CD4-positive, alpha-beta memory T cell (primary cell): ENCODE measurements at places on chromosomes 3 and 15. TPM values are rescaled to one million over a fixed set of nuclear protein-coding genes. Genes with fewer than 3 reads are reported as not detected.

DNA sequence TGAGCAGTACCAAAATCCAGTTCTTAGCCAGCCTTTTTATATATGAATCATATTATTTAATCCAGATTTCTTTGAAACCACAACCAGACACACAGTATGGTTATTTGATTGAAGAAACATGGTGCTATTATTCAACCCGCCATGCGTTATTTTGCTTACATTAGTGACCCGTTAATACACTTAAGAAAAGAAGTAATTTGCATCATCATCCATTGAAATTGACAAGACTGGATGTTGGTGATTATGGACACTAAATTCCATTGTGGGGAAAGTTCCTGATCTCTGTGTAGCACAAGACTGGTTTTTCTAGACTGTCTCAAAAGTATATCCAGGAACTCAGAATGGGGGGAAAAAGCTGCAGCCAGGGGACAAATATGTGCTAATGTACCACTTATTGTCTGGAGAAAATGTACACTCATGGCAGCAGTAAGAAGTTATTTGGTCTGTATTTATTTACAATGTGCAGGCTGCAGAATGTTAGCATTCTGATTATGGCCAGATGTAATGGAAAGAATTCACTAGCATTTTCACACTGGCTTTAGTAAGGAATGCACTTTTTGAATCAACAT lies 80.3 kb downstream of the FILIP1L start:
- H3K27ac ChIP-seq = no peak overlapping the region
- H3K27me3 ChIP-seq = no peaks in the 10 kb centered on the region
- H3K36me3 ChIP-seq = no peaks in the 10 kb centered on the region
- H3K4me3 ChIP-seq = no peak overlapping the region
- H3K4me1 ChIP-seq = no peaks in the 10 kb centered on the region

DNA sequence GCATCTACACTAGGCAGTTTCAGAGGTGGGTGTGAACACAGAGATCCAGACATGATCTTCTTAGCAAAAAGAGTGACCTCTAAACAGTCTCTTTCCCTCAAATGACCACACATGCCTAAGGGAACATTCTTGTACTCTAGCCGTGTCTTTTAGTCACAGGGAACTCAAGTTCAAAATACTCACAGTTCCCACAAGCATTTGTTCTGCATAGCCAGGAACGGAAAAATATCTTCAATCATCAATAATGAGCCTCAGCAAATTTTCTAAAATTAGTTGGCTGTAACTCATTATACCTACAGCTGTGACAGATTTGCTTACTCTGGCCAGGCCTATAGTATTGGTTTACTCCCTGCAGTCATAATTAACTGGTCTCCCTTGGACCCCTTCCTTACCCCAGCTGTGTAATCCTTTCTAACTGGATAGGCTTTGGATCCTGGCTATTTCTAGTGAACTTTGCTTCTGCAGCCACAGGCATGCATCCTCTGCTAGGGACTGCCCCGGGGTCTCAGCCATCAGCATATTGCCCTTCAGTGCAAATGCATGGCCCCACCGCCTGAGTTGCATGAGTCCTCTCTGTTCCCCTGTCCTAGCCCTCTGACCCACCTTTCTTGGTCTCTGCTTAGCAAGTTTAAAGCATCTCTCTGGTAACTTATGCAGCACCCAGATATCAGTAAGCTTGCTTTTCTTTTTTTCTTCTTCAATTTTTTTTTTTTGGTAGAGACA lies 56.0 kb upstream of the HACD2 start:
- no peaks in the 10 kb centered on the region for H3K4me1 ChIP-seq
- H3K4me3 ChIP-seq = no peak overlapping the region
- no peaks in the 10 kb centered on the region for H3K27me3 ChIP-seq
- H3K36me3 ChIP-seq = no peaks in the 10 kb centered on the region

GRCh38 chr15:99495430-99496301 lies 70.1 kb upstream of the MEF2A start:
- H3K27me3 ChIP-seq = no peaks in the 10 kb centered on the region
- no peaks in the 10 kb centered on the region for H3K36me3 ChIP-seq
- no peak overlapping the region for H3K4me3 ChIP-seq
- no peak for DNase-seq

GRCh38 chr3:124142389-124142970 lies 150.6 kb upstream of the ROPN1 start:
- no peaks in the 10 kb centered on the region for H3K27me3 ChIP-seq
- no peak overlapping the region for H3K4me3 ChIP-seq
- H3K36me3 ChIP-seq = no peaks in the 10 kb centered on the region
- no peaks in the 10 kb centered on the region for H3K4me1 ChIP-seq
- no peak for DNase-seq

GRCh38 chr3:119630128-119630879 lies 30.1 kb downstream of the POPDC2 start:
- no peak overlapping the region for H3K27ac ChIP-seq
- H3K36me3 ChIP-seq = no peaks in the 10 kb centered on the region
- DNase-seq = no peak
- no peak overlapping the region for H3K4me3 ChIP-seq

GRCh38 chr3:61871644-61872043 lies 310.3 kb downstream of the PTPRG start:
- no peaks in the 10 kb centered on the region for H3K27me3 ChIP-seq
- H3K4me3 ChIP-seq = no peak overlapping the region
- no peaks in the 10 kb centered on the region for H3K4me1 ChIP-seq
- DNase-seq = no peak

Gene DOCK3
- total RNA-seq = 2.6 TPM

Gene EMC7
- total RNA-seq = 47.8 TPM

DNA sequence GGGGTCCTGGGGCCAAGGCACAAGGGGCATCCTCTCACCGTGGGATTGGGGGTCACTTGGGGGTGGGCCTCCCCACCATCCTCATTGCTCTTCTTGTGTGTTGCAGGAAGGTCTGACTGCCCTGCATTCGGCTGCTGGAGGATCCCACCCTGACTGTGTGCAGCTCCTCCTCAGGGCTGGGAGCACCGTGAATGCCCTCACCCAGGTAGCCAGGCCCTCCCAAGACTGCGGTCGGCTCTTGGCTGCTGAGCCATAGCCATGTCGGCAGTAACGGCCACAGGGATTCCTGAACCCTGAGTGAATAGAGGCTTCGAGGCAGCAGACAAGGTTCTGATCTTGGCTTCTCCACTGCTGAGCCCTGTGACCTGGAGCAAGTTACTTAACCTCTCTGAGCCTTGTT lies 19.7 kb downstream of the ANKDD1A start:
- H3K27ac ChIP-seq = no peak overlapping the region
- no peak for DNase-seq
- no peaks in the 10 kb centered on the region for H3K4me1 ChIP-seq
- H3K36me3 ChIP-seq = no peaks in the 10 kb centered on the region
- no peak overlapping the region for H3K4me3 ChIP-seq

GRCh38 chr3:55571913-55572312 lies 84.8 kb upstream of the WNT5A start:
- no peak overlapping the region for H3K4me3 ChIP-seq
- DNase-seq = no peak
- H3K27ac ChIP-seq = no peak overlapping the region
- no peaks in the 10 kb centered on the region for H3K27me3 ChIP-seq

Gene PTX3
- total RNA-seq = 0.22 TPM

DNA sequence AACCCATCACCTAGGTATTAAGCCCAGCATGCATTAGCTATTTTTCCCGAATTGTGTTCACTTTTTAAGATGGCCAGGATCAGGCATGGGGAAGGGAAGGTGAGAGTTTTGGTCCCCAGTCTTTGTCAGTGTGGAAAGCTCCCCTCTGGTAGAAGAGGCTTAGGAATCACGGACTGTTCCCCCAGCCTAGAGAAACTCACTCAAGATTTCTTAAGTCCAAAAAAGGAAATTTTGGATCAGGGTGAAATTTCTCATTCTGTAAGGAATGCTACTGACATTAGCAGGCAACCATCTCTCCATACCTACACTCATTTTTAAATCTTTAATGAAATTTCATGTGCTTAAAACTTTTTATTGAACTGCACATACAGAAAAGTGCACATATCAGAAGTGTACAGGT lies 70.3 kb upstream of the GALNT15 start:
- no peaks in the 10 kb centered on the region for H3K4me1 ChIP-seq
- no peak overlapping the region for H3K27ac ChIP-seq
- H3K27me3 ChIP-seq = no peaks in the 10 kb centered on the region
- no peak for DNase-seq
- H3K36me3 ChIP-seq = no peaks in the 10 kb centered on the region
- no peak overlapping the region for H3K4me3 ChIP-seq

- DNase-seq = no peak
- H3K4me1 ChIP-seq = no peaks in the 10 kb centered on the region
- no peaks in the 10 kb centered on the region for H3K27me3 ChIP-seq
- H3K4me3 ChIP-seq = no peak overlapping the region
- no peaks in the 10 kb centered on the region for H3K36me3 ChIP-seq
These were observed 37.0 kb downstream of the PARP16 start for GRCh38 chr15:65249641-65250040.

DNA sequence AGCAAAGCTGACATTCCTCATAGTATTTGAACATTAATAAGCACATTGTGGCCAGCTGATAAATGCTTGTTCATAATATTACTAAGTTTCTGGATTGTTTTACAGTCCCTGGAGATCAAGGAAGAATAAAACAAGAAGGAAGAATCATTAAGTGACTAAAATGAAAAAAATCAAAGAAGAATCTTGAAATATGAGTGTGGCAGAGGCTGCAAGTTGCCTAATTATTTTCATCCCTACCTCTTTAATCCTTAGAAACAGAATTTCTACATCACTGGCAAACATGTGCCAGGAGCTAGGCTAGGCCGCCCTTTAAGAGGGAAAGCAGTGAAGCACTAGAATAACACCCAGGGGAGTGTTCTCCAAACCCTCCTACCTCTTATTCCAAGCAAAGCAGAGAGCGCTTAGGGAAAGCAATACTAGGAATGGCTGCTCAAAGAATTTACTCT lies 98.9 kb downstream of the MAGI1 start:
- no peaks in the 10 kb centered on the region for H3K4me1 ChIP-seq
- no peak overlapping the region for H3K27ac ChIP-seq
- no peaks in the 10 kb centered on the region for H3K36me3 ChIP-seq
- DNase-seq = no peak
- H3K4me3 ChIP-seq = no peak overlapping the region
- H3K27me3 ChIP-seq = no peaks in the 10 kb centered on the region

- no peaks in the 10 kb centered on the region for H3K36me3 ChIP-seq
- no peak overlapping the region for H3K4me3 ChIP-seq
- H3K27me3 ChIP-seq = no peaks in the 10 kb centered on the region
- peaks cover 10% of the 10 kb centered on the region for H3K4me1 ChIP-seq
- no peak overlapping the region for H3K27ac ChIP-seq
These were observed 30.8 kb downstream of the CCDC13 start for GRCh38 chr3:42742259-42742658.

Gene PLA2G4E
- total RNA-seq = not detected

Gene OR5AC2
- not detected for total RNA-seq

- no peaks in the 10 kb centered on the region for H3K4me1 ChIP-seq
- H3K36me3 ChIP-seq = no peaks in the 10 kb centered on the region
- H3K4me3 ChIP-seq = no peak overlapping the region
- no peak overlapping the region for H3K27ac ChIP-seq
These were observed 300.9 kb downstream of the PYDC2 start for GRCh38 chr3:191761906-191762305.

GRCh38 chr15:48940508-48940907 lies 23.2 kb downstream of the SHC4 start:
- no peaks in the 10 kb centered on the region for H3K27me3 ChIP-seq
- H3K27ac ChIP-seq = no peak overlapping the region
- H3K36me3 ChIP-seq = no peaks in the 10 kb centered on the region
- H3K4me3 ChIP-seq = no peak overlapping the region
- H3K4me1 ChIP-seq = no peaks in the 10 kb centered on the region

- H3K27ac ChIP-seq = no peak overlapping the region
- H3K27me3 ChIP-seq = no peaks in the 10 kb centered on the region
- no peak for DNase-seq
- no peaks in the 10 kb centered on the region for H3K4me1 ChIP-seq
These were observed 80.3 kb downstream of the CPN2 start for GRCh38 chr3:194270627-194271459.

Gene UROC1
- not detected for total RNA-seq

Gene FAM107A
- not detected for total RNA-seq

DNA sequence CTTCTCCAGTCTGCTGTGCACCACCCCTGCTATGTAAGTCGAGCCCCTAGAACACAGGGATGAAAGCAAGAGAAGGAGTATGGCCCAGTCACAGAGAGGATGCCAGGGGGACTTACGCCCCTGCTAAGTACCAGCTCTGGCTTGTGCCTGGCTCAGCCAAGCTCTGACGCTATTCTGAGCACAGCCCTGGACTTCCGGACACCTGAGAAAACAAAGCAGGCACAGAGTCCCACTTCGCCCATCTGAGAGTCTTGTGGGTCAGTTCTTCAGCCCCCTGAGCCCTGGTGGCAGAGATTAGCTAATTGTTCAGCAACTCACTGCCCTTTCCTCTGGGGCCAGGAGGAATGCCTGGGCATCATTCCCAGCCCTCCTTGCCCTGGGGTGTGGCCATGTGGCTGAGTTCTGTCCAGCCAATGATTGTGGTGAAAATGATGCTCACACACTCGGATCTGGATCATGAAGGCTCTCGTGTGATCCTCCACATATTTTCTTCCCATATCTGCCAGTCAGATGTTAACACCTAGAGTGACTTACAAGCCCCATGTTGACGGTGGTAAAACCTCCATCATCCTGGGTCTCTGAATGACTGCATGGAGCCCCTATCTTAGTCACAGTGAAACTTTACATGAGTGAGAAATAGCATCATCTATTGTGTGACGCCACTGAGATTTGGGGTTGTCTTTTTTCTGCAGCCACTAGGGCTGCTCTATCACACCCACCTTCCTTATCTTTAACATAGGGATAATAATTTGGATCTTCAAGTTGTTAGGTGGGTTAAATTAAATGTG lies 105.7 kb downstream of the TPRA1 start:
- no peak overlapping the region for H3K4me3 ChIP-seq
- no peaks in the 10 kb centered on the region for H3K36me3 ChIP-seq
- no peak overlapping the region for H3K27ac ChIP-seq
- no peaks in the 10 kb centered on the region for H3K27me3 ChIP-seq

DNA sequence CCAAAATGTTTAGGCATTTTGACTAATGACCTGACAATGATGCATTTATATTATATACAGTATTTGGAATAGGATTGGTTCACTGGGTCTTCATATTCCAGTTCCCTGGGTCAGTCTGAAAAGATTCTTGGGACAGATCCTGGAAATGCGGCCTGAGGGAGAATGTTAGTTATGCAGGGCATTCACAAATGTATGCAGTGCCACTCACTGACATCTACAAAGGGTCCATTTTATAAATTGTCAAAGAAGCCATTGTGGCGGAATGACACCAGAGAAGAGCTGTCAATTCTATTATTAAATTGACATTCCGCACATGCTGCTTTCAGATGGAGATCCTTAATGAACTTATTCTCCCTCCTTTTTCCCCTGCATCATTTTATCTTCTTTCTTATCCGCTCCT lies 176.6 kb downstream of the VGLL3 start:
- no peak overlapping the region for H3K4me3 ChIP-seq
- H3K27ac ChIP-seq = no peak overlapping the region
- H3K4me1 ChIP-seq = no peaks in the 10 kb centered on the region
- no peaks in the 10 kb centered on the region for H3K27me3 ChIP-seq

Gene ROBO1
- not detected for total RNA-seq

DNA sequence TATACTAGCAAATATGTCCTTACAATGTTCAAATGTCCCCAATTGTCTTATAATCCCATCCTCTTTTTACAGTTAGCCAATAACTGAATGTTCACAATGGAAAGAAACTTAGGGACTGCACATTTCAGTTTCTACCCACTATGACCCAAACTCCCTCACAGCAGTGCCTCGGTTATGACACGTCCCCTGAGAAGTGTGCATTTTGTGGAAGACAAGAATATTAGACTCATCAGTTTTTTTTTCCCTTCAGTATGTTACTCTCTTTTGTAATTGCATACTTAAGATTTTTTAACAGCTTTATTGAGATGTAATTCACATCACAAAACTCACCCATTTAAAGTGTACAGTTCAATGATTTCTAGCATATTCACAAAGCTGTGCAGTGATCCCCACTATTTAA lies 64.8 kb downstream of the IGF2BP2 start:
- no peaks in the 10 kb centered on the region for H3K36me3 ChIP-seq
- no peaks in the 10 kb centered on the region for H3K4me1 ChIP-seq
- H3K27me3 ChIP-seq = peaks cover 7% of the 10 kb centered on the region
- H3K4me3 ChIP-seq = no peak overlapping the region
